ENCODE measurements at places on chromosomes 5 and 9.

DNA sequence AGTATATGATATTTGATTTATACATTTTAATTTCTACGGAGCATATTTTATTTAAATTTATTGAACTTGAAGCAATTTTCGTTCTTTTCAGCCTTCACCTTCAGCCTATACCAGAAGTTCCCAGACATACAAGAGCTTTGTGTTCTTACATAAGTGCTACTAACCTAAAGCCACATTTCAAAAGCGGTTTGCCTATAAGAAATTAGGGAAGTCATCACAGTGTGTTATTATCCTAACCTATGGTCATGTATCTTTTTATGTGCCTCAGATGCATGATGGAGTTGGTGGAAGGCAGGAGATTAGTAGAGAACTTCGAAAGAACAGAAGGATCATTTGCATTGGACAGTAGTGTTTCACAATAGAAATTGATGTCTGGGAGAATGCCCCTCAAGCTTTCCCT, 3.1 kb downstream of the KIF2A start:
- DNase-seq: no peak

GRCh38 chr5:154487541-154487940, 9.5 kb upstream of the HAND1 start:
- DNase-seq: no peak

GRCh38 chr9:135016876-135017275, 70.6 kb upstream of the OLFM1 start:
- no peak for DNase-seq

DNA sequence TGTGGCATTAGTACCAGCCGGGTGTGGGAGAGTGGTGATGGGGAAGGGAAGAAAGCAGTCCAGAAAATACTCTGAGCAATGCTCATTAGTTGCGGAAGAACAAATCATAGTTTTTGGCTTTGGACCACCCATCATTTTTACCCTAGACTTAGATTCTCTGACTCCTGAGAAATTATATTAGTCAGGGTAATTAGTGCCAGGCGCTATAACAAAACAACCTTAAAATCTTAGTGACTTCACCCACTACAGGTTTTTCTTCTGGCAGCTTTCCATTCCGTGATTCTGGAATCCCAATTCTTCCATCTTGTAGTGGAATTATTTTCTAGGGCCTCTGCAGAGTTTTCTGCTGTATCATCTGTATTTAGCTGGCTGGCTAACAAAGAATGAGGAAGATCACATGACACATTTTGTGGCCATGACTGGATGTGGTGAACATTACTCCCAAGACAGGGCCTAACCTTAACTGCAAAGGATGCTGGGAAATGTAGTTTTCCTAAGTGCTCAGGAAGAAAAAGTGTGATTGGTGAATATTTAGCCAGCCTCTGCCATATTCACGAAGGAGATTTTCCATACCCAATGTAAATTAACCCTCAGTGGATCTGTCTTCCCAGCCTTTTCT, 373.0 kb upstream of the MEF2C start:
- no peak for DNase-seq
